Astrocyte of the hippocampus (primary cell): ENCODE measurements at places on chromosomes 1 and 21.

DNA sequence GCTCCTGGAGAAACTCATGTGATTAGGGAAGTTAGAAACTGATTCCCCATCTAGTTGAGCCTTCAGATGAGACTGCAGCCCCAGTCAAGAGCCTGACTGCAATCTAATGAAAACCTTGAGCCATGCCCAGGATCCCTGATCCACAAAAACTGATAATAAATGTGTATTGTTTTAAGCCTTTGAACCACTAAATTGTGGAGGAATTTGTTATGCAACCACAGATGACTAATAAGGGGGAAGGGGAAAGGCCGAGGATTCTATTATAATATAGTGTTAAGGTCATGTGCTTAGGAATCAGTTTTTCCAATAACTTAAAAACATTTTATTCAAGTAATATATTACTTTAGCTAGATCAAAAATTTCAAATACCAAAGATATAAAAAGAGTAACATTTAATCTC is 52.8 kb upstream of the USP25 start:
- DNase-seq, result no peak

- no peak for DNase-seq
Measured at GRCh38 chr1:219083631-219084030, 90.0 kb upstream of the LYPLAL1 start.

GRCh38 chr1:100459358-100460114 is 78.4 kb upstream of the GPR88 start:
- peak; percentile 87 for DNase-seq

DNA sequence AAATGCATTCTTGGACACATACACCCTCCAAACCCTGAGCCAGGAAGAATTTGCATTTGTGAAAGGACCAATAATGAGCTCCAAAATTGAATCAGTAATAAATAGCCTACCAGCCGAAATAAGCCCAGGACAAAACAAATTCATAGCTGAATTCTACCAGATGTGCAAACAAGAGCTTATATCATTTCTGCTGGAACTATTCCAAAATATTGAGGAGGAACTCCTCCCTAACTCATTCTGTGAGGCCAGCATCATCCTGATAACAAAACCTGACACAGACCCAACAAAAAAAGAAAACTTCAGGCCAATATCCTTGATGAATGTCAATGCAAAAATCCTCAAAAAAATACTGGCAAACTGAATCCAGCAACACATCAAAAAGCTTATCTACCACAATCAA is 6.7 kb downstream of the SPRR2E start:
- no peak for DNase-seq

DNA sequence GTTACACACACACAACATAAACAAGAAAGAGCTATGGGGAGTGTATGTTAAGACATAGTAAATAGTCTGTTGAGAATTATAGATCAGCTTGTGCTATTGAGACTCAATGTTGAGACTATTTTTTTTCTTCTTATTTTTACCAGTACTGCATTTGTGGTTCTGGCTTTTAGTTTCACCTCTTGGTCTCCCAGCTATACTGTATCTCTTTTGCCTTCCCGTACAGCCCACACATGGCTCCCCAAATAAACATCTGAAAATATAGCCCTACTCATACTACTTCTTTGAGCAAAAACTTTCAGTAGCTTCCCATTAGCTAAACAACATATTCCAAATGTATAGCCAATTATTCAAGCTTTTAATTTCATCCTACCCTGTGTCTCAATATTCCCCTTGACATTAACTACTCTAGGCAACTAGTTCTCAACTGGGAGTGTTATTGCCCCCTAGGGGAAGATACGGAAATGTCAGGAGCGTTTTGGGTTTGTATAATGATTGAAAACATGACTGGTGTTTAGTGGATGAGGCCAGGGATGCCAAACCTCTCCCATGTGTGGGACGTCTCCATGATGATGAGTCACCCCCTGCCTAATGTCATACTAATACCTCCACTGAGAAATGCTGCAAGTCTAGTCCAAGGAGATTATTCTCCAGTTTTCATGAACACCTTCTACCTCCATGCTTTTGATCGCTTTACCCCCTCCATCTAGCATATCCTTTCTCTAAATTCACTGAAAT is 6.8 kb downstream of the RPE65 start:
- DNase-seq, result peak; percentile 72

DNA sequence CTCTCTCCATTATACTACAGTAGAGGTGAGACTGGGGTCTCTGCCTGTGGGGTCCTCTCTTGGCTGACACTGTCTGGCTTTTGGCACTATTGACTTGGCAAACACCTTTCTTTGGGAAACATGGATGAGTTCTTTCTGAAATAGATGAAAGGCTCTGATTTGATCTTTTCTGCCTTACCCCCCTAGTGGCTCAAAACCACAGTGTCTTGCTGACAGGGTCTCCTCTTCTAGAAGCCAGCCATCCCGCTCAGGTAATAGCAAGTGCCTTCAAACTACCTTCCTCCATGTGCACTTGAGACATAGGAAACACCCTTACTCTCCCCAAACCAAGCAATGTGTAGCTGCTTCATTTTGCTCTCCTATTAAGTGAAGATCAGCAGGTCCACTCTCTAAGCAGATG is 260.4 kb downstream of the BRINP2 start:
- no peak for DNase-seq

DNA sequence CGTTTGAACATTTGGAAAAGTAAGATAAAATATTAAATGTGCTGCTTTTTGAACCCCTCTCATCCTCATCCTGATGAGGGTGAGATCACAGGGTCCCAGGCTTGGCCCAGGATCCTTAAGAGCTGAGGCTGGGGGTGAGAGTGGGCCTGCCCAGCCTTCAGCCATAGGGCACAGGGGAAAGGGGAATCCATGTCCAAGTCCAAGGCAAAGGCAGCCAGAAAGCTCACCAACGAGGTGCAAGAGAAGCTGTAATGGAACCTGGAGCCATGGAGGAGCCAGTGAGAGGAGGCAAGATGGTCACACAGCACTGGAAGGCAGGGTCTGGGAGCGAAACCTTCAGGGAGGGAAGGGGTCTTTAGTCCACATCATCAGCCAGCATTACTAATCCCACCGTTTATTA is 191.9 kb downstream of the RRAGC start:
- DNase-seq, result no peak

- no peak for DNase-seq
Measured at GRCh38 chr1:177122461-177123251, 41.9 kb downstream of the ASTN1 start.

- DNase-seq, result peak; percentile 66
Measured at GRCh38 chr1:9842073-9842711, 18.4 kb upstream of the CLSTN1 start.

DNA sequence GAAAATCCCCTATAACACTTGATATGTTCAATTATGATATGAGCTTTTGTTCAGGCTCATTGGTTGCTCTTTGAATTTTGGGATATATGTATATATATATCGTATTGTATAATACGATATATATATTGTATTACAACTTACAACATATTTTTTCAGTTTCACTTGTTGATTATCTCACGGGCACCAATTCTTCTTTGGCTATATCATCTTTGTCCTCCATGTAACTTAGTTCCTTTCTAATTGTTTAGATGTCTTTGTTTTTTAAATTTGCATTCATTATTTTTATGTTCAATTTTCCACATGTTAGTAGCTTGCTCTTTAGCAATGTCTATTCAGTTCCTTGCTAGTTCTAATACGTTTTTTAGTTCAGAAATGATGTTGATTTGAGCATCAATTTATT is 150.0 kb downstream of the BACH1 start:
- DNase-seq, result no peak

DNA sequence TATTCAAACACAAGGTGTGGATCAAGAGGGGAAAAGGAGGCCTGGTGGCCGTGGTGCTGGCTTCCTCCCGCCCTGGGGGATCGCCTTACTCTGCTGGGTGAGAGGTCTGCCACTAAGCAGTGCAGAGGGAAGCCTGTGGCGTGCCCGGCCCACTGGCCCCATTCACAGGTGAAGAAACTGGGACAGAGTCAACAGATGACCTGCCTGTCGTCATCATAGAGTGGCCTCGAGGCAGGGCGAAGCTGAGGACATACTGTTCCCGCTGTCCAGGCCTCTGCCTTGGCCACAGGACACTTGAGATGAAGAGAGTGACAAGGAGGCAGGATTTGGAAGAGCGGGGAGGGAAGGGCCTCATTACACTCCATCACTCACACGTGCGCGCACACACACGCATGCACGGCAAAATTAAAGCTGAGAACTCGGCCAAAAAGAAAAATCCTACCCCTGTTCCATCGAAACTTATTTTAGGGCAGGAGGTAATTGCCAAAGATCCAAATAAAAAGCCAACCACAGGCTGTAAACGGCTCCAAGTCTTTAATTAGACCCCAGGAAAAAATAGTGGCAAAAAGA is 50.5 kb downstream of the CASZ1 start:
- DNase-seq, result no peak

DNA sequence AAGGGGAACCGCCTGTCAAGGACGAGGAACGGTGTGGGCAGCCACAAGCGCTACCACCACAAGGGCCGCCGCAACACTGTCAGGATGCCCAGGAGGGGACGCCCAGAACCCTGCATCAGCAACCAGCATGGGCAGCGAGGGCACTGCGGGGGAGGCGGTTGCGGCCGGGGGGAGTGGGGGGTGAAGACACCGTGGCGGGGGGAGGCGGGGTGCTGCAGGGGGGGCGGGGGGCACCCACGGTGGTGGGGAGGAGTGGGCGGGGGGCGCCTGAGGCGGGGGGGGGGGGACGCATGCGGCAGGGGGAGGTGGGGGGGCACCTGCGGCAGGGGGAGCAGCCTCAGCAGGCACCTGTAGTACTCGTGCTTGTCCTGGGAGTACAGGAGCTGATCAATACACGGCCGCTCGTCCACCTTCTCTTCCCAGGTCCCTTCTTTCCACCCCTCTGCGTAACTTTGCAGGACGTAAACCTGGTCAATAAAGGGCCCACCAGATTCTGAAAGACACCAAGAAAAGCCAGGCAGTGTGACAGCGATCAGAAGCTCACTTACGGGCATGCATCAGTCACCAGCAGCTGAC is 4.6 kb downstream of the POFUT2 start:
- DNase-seq, result no peak

DNA sequence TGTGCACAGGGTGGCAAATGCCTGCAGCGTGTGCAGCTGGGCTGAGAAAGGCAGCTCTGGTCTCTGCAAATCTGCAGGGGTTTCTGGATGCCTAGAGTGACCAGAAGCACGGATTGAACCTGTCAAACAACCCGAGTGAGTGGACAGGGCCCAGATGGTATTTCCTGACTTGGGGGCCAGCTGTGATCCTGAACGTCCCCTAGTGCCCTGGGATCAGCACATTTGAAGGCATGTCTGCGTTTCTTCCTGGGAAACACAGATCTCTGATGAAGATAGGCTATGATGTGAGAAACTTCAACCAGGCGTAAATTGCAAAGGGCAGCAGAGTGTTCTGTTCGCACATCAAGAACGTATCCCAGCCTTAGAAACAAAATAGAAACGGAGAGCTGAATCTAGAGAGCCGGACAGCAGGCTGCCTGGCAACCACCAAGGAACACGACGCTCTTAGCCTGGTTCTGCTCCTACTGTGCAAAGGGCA is 163.1 kb downstream of the KCNJ6 start:
- DNase-seq, result no peak

DNA sequence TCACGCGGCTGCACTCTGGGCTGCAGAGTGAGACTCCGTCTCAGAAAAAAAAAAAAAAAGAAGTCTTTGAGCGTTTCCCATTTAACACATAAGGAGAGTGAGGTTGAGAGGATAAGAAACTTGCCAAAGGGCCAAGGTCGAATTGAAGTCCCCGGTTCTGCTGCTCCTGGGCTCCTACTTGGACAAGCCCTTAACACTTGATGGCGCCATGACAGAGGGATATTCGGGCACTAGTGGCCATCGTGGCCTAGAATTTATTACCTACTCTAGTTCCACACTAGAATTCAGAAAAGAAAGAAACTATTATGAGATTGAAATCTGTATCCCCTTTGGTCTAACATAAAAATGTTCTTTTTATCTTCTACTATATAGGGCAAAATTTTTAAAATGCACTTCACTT is 65.7 kb upstream of the NEK2 start:
- DNase-seq, result no peak

DNA sequence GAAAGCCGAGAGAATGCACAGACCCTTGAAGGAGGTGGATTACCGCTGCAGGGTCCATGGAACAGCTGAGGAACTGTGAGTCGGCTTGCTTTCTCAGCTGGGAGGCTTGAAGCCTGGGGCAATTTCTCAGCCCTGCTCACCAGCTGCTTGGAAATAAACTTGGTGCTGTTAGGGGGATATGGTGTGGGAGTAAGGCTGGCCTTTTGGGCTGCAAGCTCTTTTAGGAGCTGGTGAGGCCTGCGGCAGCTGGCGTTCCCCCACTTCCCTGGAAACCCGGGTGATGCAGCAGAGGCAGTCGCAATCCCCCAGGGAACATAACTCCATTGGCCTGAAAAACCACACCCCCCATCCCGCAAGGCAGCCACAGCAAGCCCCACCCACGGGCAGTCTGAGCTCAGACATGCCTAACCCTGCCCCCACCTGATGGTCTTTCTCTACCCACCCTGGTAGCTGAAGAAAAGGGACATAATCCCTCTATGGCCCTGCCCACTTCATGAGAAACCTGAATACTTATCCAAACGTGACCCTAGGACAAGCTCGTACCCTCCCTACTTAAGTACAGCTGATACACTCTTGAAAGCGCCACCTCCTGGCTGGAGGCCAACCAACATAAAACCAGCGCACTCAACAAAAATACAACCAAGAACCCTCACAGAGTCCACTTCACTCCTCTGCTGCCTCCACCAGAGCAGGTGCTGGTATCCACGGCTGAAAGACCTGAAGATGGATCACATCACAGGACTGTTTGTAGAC is 1995.8 kb downstream of the NCAM2 start:
- DNase-seq, result no peak
